Trophoblast cell (in vitro differentiated cells and primary cell): ENCODE measurements at places on chromosomes 2 and 18.

GRCh38 chr2:69453475-69454129, 16.4 kb upstream of the NFU1 start:
- DNase-seq: no peak

DNA sequence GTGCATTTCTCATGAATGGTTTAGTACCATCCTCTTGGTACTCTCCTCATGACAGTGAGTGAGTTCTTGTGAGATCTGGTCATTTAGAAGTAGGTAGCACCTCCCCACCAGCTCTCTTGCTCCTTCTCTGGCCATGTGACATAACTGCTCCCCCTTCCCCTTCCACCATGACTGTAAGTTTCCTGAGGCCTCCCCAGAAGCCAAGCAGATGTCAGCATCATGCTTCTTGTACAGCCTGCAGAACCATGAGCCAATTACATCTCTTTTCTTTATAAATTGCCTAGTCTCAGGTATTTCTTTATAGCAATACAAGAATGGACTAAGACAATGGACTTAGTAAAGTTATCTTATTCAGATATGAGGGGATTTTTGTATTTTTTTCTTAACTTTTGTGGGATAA, 43.0 kb downstream of the FTCDNL1 start:
- no peak for DNase-seq

DNA sequence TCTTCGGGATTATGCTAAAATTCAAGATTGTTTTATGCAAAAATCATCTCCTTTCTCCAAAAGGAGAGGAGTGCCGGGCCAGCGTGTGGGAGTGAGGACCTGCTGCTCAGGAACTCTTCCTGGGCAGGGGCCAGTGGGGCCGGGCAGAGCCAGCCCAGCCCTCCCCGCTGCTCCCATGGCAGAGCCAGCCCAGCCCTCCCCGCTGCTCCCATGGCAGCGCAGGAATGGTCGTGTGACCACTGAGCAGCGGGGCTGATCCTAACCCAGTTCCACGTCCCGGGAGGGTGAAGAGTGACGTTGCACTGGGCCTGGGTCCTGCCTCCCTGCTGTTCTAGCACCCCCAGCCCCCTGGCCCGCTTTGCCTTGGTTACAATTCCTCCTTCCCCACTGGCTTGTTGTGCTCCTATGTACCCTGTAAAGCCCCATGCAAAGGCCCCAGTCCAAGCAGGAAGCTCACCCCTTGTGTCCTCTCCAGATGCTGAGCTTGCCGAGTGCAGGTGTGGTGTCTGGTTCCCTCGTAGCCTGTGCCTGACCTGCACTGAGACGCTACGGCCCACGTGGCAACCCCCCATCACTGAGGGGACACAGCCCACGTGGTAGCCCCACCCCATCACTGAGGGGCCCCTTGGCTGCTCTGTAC, 11.4 kb upstream of the NEU4 start:
- DNase-seq: no peak

DNA sequence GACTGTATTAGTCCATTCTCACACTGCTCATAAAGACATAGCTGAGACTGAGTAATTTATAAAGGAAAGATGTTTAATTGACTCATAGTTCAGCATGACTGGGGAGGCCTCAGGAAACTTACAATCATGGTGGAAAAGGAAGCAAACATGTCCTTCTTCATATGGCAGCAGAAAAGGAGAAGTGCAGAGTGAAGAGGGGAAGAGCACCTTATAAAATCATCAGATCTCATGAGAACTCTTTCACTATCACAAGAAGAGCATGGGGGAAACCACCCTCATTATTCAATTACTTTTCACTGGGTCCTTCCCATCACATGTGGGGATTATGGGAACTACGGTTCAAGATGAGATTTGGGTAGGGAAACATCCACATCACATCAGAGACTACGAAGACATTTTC, 43.0 kb upstream of the CAVIN2 start:
- DNase-seq: no peak

- no peak for DNase-seq
Measured at GRCh38 chr2:68916226-68916625, 36.5 kb downstream of the GKN2 start.

- no peak for DNase-seq
Measured at GRCh38 chr2:3386448-3386958, 7.0 kb downstream of the TRAPPC12 start.

GRCh38 chr2:12675801-12676200, 40.9 kb upstream of the TRIB2 start:
- DNase-seq: no peak

- no peak for DNase-seq
Measured at GRCh38 chr18:59990121-59990823, 90.5 kb downstream of the PMAIP1 start.

- peak; percentile 93 for DNase-seq
Measured at GRCh38 chr18:6921571-6921970, 192.1 kb downstream of the ARHGAP28 start.

DNA sequence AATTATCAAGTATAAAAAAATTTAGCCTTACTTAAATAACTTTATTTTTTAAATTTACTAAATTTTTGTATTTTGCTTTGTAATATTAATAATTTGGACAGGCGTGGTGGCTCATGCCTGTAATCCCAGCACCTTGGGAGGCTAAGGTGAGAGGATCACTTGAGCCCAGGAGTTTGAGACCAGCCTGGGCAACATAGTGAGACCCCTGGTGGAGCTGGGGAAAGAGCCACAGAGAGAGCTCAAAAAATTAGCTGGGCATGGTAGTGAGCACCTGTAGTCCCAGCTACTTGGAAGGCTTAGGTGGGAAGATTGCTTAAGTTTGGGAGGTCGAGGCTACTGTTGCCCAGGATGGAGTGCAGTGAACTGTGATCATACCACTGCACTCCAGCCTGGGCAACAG, 143.5 kb downstream of the B3GNT2 start:
- no peak for DNase-seq

DNA sequence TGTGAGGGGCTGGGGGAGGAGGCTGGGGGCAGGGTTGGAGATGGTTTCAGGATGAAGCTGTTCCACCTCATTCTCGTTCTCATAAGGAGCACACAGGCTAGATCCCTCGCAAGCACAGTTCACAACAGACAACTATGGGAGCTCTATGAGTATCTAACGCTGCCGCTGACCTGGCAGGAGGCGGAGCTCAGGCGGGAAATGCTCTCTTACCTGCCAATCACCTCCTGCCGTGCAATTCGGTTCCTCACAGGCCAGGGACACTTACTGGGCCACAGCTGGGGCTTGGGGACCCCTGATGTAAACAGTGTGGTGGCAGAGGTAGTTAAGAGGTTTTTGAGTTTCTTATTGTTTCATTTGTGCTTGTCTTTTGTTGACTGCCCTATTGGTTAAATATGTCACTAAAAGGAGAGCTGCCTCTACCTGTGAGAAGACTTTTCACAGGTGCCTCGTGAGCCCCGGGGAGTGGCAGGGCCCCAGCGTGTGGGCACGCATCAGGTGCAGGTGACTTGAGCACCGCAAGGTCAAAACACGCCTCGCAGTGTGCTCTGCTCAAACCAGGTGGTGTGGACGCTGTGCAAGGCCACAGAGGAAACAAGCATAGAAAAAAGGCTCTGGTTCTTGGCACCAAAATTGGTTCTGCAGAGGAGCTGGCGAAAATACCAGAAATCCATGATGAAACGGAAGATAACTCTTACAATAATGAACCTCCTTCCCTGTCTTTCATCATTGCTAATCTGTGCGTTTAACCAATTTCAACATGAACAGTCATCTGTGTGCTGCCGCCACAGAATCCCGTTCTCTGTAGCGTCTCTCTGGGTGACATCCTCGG, 10.2 kb downstream of the MLPH start:
- DNase-seq: no peak

- DNase-seq: peak; percentile 52
Measured at GRCh38 chr2:32384529-32384928, 27.7 kb downstream of the BIRC6 start.

DNA sequence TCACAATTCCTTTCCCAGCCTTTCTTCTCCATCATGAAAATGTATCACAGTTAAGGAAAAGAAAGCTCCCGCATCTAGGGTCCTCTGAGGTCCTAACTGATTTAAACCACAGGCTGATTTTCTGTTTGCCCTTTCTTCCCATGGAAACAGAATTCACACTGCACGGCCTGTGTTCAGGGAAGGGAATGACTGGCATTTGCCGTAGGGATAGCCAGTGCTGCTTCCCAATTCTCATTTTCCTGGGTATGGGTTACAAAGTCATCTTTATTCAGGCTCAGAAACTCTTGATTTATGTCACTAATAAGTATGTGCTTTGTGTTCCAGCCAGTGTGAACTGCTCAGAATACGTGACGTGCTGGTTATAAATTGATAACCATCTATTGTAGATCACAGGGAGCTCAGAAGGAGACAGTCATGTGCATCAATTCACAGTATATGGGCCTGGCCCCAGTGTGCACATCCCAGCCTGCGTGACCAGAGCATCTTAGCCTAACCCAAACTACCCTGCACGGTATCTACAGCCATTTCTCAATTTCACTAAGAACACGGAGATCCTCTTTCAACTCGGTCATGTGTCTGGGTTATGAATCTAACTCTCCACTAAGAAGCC, 163.3 kb downstream of the LRRC30 start:
- DNase-seq: peak; percentile 35

GRCh38 chr2:187842978-187843847, 289.0 kb upstream of the TFPI start:
- peak; percentile 17 for DNase-seq

- no peak for DNase-seq
Measured at GRCh38 chr18:37289423-37289822, 276.2 kb downstream of the CELF4 start.

- peak; percentile 30 for DNase-seq
Measured at GRCh38 chr2:86631846-86632485, 8.3 kb upstream of the RNF103 start.

GRCh38 chr2:235500761-235501672, 7.2 kb downstream of the AGAP1 start:
- no peak for DNase-seq

DNA sequence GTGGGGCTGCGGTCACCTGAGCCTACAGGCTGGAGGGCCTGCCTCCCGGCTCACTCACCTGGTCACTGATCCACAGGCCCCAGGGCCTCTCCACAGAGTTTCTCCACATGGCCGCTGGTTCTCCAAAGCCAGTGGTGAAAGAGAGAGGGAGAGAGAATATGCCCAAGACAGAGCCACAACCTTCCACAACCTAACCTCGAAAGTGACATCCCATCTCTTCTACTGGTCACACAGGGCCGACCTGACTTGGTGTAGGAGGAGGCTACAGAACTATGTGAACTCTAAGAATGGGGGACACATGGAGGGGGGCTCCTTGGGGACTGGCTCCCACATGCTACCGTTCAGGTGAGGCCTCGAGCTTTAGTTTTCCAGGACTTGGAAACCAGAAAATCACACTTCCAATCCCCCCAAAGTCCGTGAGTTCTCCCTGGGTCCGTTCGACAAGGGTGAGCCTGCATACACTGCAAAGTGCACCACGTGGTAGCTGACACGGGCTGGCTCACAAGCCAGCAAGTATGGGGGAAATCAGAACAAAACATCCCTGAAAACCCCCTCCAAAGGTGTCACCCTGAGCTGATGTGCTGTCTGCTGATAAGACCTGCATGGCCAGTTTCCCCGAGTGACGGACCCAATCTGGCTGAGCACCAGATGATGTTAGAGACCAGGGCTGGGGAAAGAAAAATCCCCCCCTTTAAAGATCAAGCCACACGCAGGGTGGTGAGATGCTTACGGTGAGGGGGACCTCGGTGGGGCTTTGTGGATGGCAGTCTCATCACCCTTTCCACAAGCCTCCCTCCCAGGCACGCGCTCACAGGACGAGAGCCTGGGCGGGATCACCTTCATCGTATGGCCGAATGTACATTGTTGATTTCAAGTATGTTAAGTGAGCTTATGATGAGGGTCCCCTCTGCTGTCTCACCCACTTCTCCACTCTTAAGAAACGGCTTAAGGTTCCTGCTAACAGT, 54.2 kb upstream of the SEMA4C start:
- DNase-seq: no peak
